ENCODE measurements at places on chromosomes 3 and 15. TPM values are rescaled to one million over a fixed set of nuclear protein-coding genes. Genes with fewer than 3 reads are reported as not detected.

TRIP4 gene
- total RNA-seq, result 26.2 TPM

KCNMB2 gene
- total RNA-seq, result not detected

CLDN16 gene
- total RNA-seq, result not detected

BRK1 gene
- 105 TPM for total RNA-seq

SNTN gene
- total RNA-seq, result not detected
